ENCODE measurements at places on chromosomes 5 and 9. TPM values are rescaled to one million over a fixed set of nuclear protein-coding genes. Genes with fewer than 3 reads are reported as not detected.

RLN1 gene
- polyA plus RNA-seq = 0.23 TPM

PTGER4 gene
- 4.2 TPM for polyA plus RNA-seq

KIF4B gene
- polyA plus RNA-seq = 0.09 TPM

NR2F1 gene
- 9.4 TPM for polyA plus RNA-seq

ALDOB gene
- 0.69 TPM for polyA plus RNA-seq

LRRC26 gene
- not detected for polyA plus RNA-seq

ADRB2 gene
- polyA plus RNA-seq = 0.81 TPM

FABP6 gene
- polyA plus RNA-seq = not detected

PDGFRB gene
- polyA plus RNA-seq = 143 TPM

- DNase-seq = no peak
Observed at GRCh38 chr5:96717874-96718273, 55.7 kb downstream of the CAST start.

DNA sequence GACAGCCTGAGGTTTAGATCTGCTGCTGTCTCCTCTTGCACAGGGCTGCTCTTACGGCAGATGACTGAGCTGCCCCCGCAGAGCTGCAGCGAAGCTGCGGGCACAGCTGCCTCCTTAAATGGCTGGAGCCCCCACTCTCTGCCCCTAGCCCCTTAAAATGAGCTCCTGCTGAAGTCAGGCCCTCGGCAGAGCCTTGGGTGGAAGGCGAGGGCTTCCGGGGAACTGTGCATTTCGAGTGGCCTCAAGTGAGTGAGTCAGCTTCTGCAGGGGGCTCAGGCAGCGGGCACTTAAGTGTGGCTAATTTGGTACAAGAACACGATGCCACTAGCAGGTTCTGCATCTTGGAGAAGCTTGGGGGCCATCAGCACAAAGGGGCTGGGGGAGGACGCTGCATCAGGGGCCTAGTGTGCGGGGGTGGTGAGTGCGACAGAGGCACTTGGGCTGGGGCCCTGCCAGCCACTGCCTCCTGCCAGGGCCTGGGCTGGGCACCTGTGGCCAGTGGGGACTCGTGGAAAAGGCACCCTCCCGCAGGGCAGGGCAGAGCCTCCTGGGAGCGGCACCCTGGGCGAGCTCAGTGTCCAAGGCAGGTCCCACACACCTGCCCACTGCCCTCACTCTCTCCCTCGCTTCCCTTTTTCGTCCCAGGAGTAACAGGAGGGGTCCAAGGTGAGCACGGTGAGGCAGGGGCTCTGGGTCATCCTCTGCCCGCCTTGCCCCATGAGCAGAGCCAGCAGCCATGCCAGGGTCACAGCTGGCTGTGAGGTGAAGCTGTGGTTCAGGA, 28.8 kb upstream of the RNU6ATAC start:
- DNase-seq = peak; percentile 4

DNA sequence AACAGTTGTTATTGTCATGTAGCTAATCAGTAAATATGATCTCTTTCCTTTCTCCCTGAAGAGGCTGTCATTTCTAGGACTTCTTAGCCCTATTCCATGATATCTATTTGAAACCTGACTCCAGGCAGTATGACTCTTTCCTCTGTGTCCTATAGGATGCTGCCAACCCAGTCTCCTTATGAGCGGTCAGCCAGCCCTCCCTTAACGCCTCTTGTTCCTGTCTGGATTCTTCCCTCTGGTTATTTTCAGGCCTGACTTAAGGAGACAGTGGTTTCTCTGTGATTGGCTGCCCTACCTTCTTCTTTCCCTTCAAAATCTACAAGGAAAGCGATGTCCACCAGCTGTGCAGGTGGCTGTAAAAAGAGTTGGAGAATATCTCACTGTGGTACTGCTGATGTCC, 19.4 kb upstream of the C5orf63 start:
- peak; percentile 31 for DNase-seq

DNA sequence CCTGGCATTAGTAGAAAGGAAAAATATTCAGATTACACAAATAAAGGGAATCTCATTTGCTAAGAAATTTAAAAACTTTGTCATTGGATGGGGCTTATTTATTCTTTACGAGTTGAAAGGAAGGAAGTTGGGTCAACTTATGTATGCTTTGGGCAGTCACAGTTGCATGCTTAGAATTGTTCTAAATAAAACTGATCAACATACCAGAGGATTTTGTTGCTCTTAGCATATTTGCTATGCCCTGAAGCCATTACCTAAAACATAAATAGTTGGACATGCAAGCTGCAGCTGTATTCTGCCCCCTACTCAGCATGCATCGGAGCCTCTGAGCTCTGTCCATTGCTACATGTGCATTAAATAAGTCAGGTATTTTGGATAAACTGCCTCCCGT, 172.7 kb upstream of the MEF2C start:
- no peak for DNase-seq

- no peak for DNase-seq
Observed at GRCh38 chr5:111548992-111549649, 36.8 kb upstream of the STARD4 start.

GRCh38 chr5:124544366-124545055, 201.9 kb downstream of the ZNF608 start:
- DNase-seq = no peak

DNA sequence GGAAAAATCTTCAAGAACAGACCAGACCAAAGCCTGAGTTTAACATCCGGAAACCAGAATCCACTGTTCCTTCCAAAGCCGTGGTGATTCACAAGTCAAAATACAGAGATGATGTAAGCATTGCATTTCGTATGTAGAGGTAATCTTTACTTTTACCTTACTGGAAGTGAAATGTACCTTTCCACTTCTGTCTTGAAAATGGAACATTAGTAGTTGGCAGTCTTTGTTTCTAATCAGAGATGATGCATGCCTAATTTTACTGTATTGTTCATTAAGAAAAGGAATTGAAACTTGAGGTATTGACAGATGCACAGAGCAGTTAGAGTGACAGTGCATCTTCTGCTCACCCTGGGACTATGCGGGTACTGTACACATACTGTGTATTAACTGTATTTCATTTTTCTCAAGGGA, 34.6 kb downstream of the HABP4 start:
- no peak for DNase-seq

DNA sequence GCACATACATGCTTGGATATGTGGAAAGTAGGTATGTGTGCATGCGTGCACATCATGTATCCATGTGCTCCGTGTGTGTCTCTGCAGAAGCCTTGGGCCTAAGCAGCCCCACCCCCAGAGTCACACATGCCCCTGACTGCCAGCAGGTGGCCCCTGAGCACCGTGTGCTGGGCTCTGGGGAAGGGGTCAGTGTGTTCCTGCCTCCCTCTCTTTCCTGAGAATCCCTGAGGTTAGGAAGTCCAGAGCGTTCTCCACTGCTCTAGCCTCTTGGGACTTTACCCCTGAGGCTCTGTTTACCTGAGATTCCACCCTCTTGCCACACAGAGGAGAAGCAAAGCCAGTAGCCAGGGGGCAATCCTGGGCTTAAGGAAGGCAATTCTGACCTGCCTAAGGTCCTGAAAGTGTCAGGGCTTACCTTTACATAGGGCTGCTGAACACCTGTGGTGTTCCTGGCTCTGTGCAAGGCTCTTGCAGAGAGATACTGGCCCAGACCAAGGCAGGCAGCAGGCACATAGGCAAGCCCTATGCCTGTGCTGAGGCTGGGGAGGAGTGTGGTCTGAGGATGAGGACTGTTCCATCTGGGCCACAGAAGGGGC, 207.3 kb downstream of the TMEM38B start:
- peak; percentile 74 for DNase-seq

GRCh38 chr9:115212832-115213231, 94.9 kb upstream of the TNC start:
- no peak for DNase-seq

- peak; percentile 79 for DNase-seq
Observed at GRCh38 chr9:16830806-16831205, 39.7 kb downstream of the BNC2 start.

DNA sequence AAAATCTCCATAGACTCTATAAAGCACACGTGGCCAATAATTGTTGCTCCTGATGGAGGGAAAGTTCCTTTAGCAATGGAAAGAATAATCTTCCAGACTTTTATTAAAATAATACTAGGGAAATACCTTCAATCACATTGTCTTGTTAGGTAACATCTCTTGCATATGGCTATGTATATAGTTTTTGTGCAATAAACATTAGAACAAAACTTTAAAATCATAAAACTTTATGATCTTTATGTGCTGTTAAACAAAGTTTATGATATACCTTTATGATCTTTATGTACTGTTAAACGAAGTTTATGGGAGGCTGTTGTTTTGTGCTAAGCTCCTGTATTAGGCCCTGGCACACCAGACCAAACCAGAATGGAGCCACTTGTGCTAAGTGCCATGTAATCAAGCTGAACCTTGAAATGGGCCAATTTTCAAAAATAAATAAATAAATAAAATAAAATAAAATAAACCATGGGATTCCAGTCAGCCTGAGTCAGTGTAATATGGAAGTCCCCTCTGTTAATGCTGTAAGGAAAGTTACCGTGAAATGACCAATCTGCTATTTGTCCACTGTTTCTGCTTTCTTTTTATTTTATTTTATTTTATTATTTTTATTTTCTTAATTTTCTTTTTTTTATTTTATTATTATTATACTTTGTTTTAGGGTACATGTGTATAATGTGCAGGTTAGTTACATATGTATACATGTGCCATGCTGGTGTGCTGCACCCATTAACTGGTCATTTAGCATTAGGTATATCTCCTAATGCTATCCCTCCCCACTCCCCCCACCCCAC, 431.3 kb downstream of the SPATA31D1 start:
- DNase-seq = no peak

DNA sequence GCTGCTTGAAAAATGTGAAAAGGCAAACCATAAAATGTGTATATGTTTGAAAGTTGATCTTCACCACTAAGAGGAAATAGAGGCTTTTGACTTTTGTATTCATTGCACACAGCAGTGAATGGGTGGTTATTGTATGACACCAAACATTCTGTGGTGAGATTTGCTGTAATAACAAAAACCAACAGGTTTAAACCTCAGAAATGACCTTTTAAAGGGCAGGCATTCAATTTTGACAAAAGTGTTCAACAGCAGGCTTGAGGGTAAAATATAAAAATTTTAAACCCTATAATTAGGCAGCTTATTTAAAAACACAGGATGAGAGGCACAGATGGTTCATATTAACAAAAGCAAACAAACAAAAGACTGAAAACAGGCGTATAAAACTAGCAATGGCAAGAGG, 128.1 kb upstream of the NUDT12 start:
- no peak for DNase-seq

DNA sequence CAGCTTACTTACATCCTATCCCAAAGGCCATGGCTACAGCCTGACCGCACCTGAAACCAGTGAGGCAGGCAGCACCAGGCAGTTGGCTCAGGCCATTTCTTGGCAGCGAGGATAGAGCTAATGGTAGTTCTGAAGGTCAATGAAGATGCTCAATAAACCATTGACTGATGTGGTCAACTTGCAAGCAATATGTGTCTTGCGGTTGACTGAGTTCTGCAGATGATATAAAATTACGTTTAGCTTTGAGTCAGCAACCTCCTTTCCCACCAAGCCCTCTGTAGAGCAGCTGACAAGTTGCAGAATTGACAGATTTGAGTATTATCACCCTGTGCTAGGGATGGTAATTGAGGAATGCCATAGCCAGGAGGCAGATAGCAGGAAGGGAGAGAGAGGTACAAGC, 189.0 kb upstream of the PUM3 start:
- no peak for DNase-seq

DNA sequence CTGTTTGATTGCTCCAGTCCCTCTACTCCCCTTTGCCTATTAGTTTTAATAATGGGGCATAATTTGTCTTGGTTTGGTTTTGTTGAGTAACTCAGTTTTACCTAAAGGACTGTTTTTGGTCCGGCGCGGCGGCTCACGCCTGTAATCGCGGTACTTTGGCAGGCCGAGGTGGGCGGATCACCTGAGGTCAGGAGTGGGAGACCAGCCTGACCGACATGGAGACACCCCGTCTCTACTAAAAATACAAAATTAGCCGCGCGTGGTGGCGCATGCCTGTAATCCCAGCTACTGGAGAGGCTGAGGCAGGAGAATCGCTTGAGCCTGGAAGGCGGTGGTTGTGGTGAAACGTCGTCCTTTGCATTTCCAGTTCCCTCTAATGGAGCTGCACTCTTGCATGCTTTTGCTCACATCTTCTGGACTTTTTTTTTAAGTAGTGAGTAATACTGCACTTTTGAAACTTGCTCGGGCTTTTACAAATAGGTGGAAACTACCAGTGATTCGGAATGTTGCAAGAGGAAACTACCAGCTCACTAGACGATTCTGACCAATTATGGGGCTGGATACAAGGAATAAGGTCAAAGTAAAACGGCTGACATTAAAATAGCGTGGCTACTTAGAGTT, 721 bp upstream of the MAML1 start:
- DNase-seq = no peak

DNA sequence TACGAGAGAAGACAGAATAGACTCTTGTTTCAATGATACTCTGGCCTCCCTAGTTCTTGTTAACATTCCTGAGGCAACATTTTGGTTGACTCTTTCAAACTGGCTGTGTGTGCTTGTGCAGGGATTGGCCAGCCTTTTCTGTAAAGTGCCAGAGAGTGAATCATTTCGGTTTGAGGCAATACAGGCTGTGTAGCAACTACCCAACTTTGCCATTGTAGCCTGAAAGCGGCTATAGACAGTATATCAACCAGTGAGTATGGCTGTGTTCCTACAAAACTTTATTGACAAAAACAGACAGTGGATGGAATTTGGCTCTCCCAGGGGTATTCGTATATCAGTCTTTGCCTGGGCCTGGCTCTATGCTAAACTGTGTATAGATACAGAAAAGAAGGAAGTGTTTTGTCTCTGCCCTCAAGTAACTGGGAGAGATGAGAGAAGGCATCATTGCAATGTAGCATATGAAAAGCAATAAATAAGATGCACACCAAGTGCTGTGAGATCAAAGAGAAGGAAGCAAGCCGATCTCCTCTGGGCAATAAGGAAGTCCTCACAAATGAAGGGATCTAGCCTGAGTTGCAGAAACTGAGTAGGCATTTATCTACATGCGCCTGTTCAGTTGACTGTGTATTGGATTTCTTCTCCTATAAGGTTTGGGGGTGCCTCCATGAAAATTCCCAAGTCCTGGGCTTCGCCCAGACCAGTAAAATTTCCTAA, 568.0 kb upstream of the KLF4 start:
- DNase-seq = peak; percentile 59

- no peak for DNase-seq
Observed at GRCh38 chr5:14980698-14981097, 109.1 kb upstream of the ANKH start.

GRCh38 chr9:14627513-14627912, 65.7 kb downstream of the ZDHHC21 start:
- no peak for DNase-seq

GRCh38 chr5:179870952-179871351, 12.3 kb upstream of the MRNIP start:
- DNase-seq = no peak

GRCh38 chr5:128826275-128826674, 139.0 kb upstream of the SLC27A6 start:
- DNase-seq = no peak

- no peak for DNase-seq
Observed at GRCh38 chr5:160931283-160931682, 79.3 kb upstream of the ATP10B start.

All from muscle of leg (tissue), 16 donors.